ENCODE measurements at places on chromosomes 13 and 19.

DNA sequence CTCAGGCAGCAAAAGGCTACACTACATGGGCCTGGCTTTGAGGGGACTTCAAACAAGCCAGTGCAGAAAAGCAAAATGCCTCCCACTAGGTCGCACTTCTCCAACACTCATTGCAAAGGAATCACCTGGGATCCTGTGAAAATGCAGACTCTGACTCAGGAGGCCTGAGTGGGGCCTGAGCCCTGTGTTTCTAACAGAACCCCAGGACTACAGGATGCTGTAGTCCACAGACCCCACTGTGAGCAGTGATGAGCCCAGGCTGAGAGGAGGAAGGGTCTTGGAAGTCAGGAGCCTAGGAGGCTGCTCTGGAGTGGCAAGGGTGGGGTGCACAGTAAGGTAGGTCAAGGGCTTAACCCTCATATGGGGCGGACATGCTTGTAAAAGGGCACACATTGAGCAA is 46.7 kb upstream of the SERP2 start:
- no peak for DNase-seq

GRCh38 chr13:41637586-41637985 is 180.2 kb downstream of the RGCC start:
- DNase-seq: no peak

- no peak for DNase-seq
Observed at GRCh38 chr19:1952635-1953034, 11.7 kb downstream of the CSNK1G2 start.

- DNase-seq: no peak
Observed at GRCh38 chr13:29556742-29557141, 38.7 kb downstream of the SLC7A1 start.

- no peak for DNase-seq
Observed at GRCh38 chr19:55197528-55197927, 11.8 kb downstream of the PTPRH start.

DNA sequence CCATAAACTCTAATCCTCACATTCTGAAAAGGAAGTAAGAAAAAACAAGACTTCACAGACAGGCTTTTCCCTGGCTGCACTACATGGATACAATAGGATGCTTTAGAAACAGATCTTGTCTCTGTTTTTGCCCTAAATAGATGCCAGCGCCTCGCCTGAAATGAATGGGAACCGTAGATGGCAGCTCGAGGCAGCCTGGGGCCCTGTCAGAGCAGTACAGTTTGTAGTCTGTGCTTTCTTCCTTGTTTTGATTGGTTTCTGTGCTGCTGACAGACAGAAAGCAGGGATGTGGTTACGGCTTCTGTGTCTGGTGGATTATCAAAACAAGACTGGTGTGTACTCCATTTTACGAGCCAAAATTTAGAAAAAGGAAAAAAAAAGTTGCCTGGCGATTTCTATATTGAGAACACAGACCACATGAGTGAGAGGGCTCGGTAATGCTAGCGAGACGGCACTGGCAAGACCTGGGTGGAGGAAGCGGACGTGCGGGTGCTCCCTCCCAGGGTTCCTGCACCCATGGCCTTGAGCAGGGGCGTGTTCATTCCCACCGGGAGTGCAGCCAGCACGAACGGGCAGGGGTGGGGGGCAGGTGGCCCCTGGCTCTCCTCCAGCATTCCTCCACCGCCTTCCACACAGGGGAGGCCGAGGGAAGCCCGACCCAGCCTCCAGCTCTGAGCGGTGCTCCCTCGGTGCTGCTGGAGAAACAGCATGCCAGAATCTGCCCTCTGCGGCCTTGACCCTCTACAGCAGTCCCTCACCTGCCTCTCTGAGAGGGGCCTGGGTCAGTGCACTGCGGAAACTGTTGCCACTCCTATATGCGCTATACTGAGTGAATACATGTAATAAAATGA is 37.6 kb upstream of the C1QTNF9 start:
- no peak for DNase-seq

DNA sequence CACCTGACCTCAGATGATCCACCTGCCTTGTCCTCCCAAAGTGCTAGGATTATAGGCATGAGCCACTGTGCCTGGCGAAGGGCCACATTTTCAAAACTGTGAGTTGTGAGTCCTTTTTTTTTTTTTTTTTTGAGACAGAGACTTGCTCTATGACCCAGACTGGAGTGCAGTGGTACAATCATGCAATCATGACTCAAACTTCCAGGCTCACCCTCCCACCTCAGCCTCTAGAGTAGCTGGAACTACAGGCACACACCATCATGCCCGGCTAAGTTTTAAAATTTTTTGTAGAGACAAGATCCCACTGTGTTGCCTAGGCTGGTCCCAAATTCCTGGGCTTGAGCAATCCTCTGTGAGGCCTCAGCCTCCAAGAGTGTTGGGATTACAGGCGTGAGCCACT is 3.8 kb upstream of the MYPOP start:
- DNase-seq: no peak

DNA sequence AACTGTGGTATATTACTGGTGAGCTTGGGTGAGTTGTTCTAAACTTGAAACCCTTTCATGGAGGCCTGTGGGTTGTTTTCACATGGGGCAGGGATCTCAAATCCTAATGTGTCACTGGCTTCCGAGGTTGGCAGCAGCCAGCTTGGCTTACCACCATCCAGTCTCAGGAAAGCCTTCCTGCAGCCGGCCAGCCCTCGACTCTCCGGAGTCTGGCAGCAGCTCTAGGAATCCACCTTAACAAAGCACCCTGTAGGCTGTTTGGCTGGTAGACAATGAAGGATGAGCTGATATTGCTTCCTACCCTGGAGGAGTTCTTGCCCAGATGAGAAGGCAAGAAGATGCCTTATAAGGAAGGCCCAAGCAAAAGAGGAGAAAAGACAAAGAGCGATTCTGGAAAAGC is 188.3 kb downstream of the KLF12 start:
- DNase-seq: no peak

DNA sequence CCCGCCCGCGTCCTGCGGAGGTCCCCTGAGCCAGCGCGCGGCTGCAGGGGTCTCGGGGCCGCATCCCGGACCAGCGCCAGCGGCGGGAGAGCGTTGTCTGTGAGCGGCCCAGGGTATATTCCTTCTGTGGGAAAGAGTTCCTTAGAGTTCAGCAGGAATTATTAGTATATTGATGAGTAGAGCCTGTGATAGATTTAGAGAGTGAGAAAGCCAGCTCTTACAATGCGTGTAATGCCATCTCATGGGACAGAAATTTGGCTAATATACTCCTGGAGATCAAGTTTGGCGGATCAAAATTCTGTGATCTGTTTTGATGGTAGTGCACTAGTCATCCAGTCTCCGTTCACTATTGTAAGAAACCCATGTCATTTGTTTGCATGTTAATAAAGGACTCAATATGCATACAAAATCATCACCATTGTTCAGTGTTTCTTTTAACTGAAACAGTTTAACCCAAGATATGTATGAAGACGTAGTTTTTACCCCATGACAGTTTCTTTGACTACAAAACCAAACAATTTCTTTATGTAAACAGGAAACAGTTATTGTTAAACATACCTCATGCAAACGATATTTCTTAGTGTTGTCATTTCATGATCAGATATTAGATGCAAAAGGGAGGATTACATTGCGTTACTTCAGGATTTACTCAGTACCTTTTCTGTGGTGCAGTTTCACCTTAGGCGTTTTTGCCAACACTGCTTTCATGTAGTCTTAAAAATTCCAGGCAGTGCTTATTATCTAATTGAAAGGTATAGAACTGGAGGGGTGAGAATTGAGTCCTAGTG is 9.9 kb downstream of the TNFRSF19 start:
- DNase-seq: no peak

DNA sequence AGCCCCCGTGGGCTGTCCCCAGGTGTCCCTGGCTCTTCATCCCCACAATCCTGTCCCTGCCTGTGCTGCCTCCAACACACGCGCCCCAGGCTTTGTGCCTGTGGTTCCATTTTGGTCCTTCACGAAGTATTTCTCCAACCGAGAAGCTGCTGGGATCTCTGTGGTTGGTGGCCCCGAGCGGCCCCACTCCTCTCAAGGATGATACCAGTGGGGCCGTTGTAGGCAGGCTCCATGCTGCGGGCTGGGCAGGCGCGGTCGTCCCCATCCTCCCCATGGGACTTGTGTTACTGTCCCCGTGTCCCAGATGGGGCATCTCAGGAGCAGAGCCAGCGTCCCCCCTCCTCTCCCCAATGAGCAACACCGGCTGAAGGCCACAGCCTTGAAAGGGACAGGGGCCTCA is 3.7 kb upstream of the ZNF554 start:
- no peak for DNase-seq

- DNase-seq: peak; percentile 91
Observed at GRCh38 chr19:51338563-51339312, 3.2 kb downstream of the VSIG10L start.

DNA sequence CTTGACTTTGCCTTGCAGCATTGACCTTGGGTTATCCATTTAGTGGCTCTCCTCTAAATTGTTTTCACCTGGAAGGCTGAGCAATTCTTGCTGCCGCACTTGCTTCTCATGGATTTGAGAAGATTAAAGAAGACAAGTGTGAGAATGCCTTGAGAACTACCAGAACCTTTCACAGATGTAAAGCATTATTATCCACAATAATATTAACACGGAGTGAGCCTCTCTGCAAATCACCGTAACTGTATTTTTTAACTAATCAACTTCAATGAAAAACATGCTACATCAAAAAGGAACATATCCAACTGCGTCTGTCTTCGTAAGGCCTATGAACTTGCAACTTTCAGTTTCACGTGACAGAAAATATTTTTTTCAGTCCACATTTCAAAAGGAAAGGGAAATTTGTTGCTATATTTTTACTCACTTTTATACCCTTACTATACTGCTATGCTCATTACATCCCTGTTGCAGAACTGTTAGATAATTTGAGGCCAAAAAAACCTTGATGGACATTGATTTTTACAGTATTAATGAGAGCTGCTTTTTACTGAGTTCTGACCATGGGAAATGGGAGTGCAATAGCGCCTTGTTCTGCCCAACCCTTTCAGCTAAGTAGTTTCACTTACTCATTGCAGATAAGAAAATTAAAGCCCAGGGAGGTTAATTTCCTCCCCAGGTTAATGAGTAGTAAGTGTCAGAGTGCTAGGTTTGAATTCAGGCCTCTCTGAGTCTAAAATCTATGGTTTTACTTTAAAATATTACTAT is 93.8 kb upstream of the RAP2A start:
- no peak for DNase-seq

DNA sequence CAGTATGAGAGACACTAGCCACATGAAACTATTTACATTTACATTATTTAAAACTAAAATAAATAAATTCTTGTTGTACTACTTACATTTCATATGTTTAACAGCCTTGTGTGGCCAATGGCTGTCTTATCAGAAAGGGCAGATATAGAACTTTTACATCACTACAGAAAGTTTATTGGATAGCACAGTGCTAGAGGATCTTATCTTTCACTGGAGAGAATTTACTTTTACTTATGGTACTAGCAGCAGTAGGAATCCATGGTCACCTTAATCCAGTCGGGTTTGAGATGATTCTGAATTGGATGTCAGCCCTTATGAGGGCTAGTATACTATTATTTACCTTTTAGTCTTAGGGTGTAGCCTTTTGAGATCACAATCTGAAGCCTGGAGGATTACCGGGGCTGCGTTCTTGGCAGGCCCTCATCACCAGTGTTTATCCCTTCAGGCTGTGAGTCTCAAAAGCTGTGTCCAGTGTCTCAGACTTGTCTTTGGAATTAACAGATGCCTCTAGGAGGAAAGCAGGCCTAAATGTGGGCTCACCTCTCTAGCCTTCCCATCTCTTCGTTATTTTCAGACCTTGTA is 21.7 kb downstream of the IFT88 start:
- no peak for DNase-seq

DNA sequence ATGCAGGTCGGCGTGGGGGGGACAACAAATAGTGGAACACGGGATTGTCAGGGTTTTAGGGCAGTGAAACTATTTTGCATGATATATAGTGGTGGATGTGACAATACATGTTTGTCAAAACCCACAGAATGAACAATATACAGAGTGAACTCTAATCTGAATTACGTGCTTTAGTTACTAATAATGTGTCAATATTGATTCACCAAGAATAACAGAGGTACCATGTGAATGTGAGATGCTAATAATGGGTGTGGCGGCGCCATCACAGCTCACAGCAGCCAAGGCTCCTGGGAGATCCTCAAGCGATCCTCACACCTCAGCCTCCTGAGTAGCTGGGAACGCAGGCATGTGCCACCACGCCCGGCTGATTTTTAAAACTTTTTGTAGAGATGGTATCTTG is 12.9 kb downstream of the ELAVL1 start:
- DNase-seq: no peak

- peak; percentile 87 for DNase-seq
Observed at GRCh38 chr13:113209336-113209758, at the start of gene CUL4A. Gene CUL4A (plus strand): TSS chr13:113209613. CDS start chr13:113209628, 15 bp downstream.

DNA sequence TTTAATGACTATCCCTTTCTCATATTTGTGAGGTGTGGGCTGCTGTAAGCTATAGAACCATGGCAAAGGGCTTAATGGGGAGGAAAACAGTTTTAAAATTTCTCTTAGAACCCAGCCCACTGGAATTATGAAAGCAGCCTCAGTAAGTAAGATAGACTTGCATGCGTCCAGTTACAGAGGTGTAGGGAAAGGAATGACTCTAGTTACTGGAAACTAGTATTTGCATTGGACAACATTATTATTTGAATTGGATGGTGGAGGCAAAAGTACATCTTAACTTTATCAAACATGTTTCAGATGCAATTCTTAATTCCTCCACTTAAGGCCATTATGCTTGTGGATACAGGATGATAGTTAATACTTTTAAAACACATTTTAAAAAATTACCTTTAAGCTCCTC is 292.9 kb downstream of the SPRY2 start:
- DNase-seq: no peak

GRCh38 chr19:8116437-8117293 is 32.7 kb downstream of the FBN3 start:
- no peak for DNase-seq

- DNase-seq: no peak
Observed at GRCh38 chr13:92719868-92720267, 506.7 kb upstream of the GPC6 start.

- DNase-seq: no peak
Observed at GRCh38 chr13:48831248-48831647, 144.5 kb upstream of the FNDC3A start.

GRCh38 chr13:27965740-27966640 is 3.1 kb downstream of the CDX2 start:
- no peak for DNase-seq
